ENCODE measurements at places on chromosomes 12 and 14.

DNA sequence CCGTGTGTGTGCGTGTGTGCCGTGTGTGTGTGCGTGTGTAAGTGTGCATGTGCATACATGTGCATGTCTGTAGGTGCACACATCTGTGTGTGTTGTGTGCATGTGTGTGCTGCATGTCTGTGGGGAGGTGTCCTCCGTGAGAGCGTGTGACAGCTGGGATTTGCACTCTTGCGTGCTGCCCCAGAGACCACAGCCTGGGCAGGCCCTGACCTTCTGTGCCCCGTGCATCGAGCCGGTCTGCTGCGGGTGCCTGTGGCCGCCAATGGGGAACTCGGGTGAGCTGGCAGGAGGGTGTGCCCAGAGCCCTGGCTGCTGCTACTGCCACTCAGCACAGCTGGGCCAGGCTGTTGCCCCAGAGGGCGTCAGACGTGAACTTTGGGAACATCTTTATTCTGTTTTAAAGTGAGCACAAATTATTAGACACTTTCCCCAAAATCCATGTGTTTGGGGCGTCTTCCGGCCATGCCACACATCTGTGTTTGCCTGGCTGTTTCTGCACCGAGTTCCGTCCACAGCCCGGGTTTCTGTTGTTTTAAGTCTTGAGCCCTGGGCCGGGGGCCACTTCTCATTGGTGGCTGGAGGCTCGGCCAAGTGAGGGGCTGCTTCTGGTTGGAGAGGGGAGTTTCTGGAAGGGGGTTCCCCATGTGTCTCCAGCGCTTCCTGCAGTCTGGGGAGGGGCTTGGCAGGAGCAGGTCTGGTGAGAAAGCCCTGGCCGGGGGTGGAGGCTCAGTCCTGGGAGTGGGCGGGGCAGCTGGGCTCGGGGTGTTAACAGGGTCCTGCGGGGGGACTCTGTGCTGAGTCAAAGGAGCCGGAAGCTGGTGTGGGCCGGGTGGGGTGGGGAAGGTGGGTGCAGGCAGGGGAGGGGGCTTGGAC is 7.6 kb downstream of the CEP170B start:
- no peaks in the 10 kb centered on the region for H3K4me1 ChIP-seq
- no peaks in the 10 kb centered on the region for H3K36me3 ChIP-seq
- H3K27ac ChIP-seq: no peak overlapping the region
- H3K27me3 ChIP-seq: no peaks in the 10 kb centered on the region
- no peak for ATAC-seq

GRCh38 chr12:112741106-112741505 is 50.4 kb upstream of the RPH3A start:
- no peak overlapping the region for H3K4me3 ChIP-seq
- H3K36me3 ChIP-seq: no peaks in the 10 kb centered on the region
- no peak for ATAC-seq
- H3K4me1 ChIP-seq: no peaks in the 10 kb centered on the region

DNA sequence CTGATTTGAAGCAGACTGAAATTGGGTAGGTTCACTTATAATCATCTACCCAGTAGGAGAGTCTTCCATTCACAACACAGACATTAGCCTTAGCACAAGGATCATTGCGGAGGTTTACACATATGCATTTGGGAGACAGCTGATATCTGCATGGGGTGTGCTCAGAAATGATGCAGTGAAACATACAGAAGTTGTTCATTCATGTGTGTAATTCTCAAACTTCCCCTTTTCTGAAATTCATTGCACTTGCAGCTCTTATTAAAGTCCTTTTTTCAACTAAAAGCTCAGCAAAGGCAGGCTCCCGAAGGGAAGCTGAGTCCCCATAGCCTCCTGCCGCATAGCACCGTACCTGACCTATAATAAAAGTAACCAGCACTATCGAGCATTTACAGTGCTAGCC is 218.3 kb upstream of the CRY1 start:
- H3K4me1 ChIP-seq: no peaks in the 10 kb centered on the region
- H3K36me3 ChIP-seq: no peaks in the 10 kb centered on the region
- peaks cover 72% of the 10 kb centered on the region for H3K27me3 ChIP-seq
- H3K4me3 ChIP-seq: no peak overlapping the region

DNA sequence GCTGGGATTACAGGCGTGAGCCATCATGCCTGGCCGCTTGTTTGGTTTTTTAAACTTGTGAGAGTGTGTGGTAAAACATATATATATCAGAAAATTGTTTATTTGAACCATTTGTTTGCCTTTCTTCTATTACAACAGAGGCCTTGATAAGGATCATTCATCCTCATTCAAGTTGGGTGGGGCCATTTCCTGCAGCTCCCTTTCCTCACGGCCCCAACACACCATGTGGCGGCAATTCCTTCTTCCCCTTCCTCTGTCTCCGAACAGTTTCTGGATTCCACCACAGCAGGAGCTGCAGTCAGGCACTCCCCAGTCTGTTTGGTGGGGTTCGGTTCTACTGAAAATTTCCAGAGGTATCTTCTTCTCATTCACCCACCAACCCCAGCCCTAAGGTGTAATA is 42.0 kb upstream of the RASSF3 start:
- no peak overlapping the region for H3K4me3 ChIP-seq
- no peak overlapping the region for H3K27ac ChIP-seq
- no peaks in the 10 kb centered on the region for H3K27me3 ChIP-seq
- ATAC-seq: no peak
- no peaks in the 10 kb centered on the region for H3K36me3 ChIP-seq
- H3K4me1 ChIP-seq: peaks cover 35% of the 10 kb centered on the region

DNA sequence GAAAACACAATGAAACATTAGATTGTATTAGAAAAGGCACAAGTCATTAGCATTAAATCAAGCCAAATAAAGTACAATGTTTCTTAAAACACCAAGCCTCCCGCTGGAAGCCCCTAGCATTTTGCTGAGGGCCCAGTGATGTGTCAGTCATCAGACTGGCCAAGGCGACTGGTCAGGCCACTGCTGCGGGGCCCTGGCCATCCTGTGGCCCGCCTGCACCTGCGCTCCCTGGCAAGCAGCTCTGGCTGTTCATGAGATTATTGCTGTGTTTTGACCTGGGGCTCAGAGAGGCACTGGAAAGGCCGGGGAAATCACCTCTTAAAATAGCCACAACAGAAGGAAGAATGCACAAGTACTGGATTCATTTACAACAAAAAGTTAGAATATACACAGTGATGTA is 24.2 kb upstream of the AMN start:
- H3K27ac ChIP-seq: no peak overlapping the region
- H3K27me3 ChIP-seq: no peaks in the 10 kb centered on the region
- H3K4me1 ChIP-seq: peaks cover 11% of the 10 kb centered on the region
- no peak overlapping the region for H3K4me3 ChIP-seq
- ATAC-seq: no peak

Data from gastroesophageal sphincter (tissue), 4 donors.